ENCODE measurements at places on chromosomes 3 and 15.

- DNase-seq, result no peak
Measured at GRCh38 chr3:101117980-101118379, 124.8 kb upstream of the ABI3BP start.

- no peak for DNase-seq
Measured at GRCh38 chr3:117439812-117440211, 730.2 kb downstream of the TUSC7 start.

DNA sequence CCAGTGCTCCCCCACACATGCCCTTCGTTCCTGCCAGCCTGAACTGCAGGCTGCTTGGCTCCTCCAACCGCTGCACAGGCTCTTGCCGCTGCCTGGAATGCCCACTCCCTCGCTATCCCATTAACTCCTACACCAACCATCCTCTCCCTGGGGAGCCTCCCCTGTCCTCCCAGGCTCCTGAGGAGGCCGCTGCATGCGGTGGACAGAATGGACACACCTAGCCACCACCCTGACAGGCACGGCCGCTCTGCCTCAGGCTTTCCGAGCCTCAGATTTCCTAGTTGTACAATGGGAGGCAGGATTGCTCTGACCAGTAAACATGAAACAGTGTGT is 2.3 kb downstream of the PLXNB1 start:
- no peak for DNase-seq

- DNase-seq, result no peak
Measured at GRCh38 chr15:85597155-85597815, 197.4 kb downstream of the KLHL25 start.

- peak; percentile 56 for DNase-seq
Measured at GRCh38 chr3:193605876-193606275, 12.9 kb downstream of the OPA1 start.

GRCh38 chr3:24222165-24222805 is 272.4 kb downstream of the THRB start:
- DNase-seq, result no peak

DNA sequence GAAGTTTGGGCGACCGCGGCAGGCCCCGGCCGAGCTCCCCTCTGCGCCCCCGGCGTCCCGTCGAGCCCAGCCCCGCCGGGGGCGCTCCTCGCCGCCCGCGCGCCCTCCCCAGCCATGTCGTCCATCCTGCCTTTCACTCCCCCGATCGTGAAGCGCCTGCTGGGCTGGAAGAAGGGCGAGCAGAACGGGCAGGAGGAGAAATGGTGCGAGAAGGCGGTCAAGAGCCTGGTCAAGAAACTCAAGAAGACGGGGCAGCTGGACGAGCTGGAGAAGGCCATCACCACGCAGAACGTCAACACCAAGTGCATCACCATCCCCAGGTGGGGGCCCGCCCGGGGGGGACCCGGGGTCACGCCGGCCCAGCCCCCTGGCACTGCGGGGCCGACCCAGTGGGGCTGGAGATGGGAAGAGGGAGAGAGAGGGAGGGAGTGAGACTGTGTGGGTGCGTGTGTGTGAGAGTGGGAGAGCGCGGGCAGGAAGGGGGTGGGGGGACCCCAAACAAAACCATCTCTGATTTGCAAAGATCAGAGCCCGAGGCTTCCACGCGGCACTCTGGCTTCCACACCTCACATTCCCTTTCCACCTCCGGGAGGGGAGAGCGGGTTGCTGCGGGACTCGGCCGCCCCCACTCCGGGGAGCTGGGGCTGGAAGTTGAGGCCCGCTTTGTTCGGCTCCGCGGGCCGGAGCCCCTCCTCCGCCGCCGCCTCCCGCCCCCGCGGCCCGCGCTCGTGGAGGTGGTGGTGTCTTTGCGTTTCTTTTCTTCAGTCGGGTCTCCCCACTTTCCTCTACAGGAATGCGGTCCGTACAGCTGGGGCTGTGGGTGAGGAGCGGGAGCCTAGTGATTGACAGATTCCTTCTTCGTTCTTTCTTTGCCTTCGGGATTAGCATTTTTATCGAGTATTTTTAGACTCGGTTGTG is 898 bp downstream of the SMAD3 start:
- peak; percentile 47 for DNase-seq

DNA sequence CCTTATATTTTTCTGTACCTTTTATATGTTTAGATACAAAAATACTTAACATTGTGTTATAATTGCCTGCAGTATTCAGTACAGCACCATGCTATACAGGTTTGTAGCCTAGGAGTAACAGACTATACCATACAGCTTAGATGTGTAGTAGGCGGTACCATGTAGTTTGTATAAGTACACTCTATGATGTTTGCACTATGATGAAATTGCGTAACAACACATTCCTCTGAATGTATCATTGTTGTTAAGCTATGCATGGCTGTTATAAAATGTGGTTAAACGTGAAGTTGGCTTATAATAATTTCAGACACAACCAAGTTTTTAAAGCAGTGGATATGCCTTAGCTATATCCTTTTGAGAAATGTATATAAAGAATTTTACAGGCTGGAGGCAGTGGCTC is 328.3 kb downstream of the PLCL2 start:
- no peak for DNase-seq

- no peak for DNase-seq
Measured at GRCh38 chr15:44188795-44189194, 6.3 kb downstream of the FRMD5 start.

DNA sequence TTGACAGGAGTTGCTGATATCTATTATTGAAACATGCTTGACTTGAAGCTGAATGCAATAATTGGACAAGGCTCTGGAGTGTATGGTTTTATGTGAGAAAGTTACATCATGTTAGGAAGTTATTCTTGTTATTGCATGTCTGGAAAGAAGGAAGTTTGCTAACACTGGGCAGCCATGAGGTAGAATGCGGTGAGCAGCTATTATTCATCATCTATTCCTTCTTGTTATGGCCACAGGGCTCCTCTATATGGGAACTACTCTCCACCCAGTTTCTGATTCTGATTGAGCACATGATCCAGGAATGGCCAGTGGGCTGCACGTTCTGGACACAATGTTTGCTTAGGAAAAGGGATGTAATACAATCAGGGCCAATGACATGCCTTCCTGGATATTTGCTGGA is 37.8 kb upstream of the SCN5A start:
- no peak for DNase-seq

GRCh38 chr3:156826896-156827882 is 1.0 kb downstream of the LEKR1 start:
- no peak for DNase-seq

- no peak for DNase-seq
Measured at GRCh38 chr3:18847583-18848197, 300.6 kb upstream of the KCNH8 start.

- DNase-seq, result no peak
Measured at GRCh38 chr3:124964387-124964786, 29.8 kb upstream of the MUC13 start.

DNA sequence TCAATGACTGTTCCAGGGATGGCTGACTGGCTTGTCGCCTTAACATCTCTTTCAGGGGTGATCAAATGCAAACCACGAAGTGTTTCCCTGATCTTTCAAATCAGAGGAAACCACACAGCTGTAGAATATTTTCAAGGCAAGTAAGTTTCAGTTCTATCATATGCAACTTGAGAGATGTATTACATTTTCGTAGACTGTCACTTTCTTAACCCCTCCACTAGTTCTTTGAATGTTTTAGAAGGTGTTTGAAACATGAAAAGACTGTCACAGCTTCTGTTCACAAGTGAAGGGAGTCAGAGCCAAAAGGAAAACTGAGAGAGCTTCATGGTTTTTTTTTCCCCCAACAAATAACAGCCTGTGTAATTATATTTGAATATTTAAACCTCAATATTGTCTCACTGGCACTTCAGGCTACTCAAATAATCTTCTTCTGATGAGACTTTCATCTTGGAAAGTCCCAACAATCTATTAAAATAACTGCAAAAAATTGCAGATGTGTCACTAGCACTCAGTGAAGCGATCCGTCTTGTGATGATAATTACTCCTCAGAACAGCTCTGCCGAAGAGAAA is 25.9 kb upstream of the CAPN7 start:
- no peak for DNase-seq

- DNase-seq, result no peak
Measured at GRCh38 chr15:96037584-96037983, 292.9 kb upstream of the NR2F2 start.

- no peak for DNase-seq
Measured at GRCh38 chr3:190863119-190863465, 598 bp upstream of the GMNC start.

- no peak for DNase-seq
Measured at GRCh38 chr15:58594898-58595297, 154.6 kb downstream of the ADAM10 start.

GRCh38 chr15:70266412-70267121 is 168.8 kb upstream of the TLE3 start:
- no peak for DNase-seq

DNA sequence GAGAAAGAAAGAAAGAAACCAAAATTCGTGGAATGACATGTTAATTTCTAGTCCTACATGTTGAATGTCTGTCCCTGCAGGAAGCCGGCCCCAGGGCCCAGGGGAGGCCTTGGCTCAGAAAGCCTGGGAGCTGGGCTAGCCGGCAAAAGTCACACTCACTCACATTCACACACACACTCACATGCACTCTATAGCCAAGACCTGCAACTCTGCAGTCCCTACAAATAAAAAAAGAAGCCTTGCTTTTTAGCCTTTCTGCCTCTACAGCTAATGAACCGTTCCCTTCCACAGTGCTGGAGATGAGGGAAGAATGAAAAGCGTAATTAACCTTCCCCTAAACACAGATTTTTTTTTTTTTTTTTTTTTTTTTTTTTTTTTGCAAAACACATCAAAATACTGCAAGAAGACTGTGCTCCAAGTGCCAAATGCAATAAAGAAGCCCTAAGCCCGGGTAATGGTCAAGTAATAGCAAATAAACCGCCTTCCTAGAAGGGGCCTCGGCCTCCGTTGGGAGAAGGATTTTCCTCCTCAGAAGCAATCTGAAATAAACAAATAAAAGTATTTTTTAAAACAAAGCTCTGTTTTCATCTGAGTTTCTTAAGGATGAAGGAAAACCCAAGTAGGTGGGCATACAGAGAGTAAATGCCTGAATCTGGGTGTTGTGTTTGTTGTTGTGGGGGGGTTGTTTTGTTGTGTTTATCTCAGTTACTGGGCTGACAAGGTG is 4.3 kb downstream of the MECOM start:
- DNase-seq, result no peak

- DNase-seq, result no peak
Measured at GRCh38 chr3:101017017-101017416, 23.8 kb upstream of the ABI3BP start.

- DNase-seq, result no peak
Measured at GRCh38 chr3:197025736-197026480, 3.7 kb downstream of the MELTF start.

GRCh38 chr3:71551311-71551919 is 32.1 kb downstream of the FOXP1 start:
- DNase-seq, result no peak

GRCh38 chr3:150240891-150241290 is 167.2 kb upstream of the TSC22D2 start:
- DNase-seq, result no peak

- no peak for DNase-seq
Measured at GRCh38 chr3:21117370-21117769, 633.6 kb downstream of the ZNF385D start.

GRCh38 chr3:54122324-54123002 is at the start of gene CACNA2D3:
Gene CACNA2D3, plus strand, starts transcription at chr3:54122552.
- DNase-seq, result no peak

- DNase-seq, result no peak
Measured at GRCh38 chr15:74414603-74415338, 19.0 kb downstream of the SEMA7A start.

DNA sequence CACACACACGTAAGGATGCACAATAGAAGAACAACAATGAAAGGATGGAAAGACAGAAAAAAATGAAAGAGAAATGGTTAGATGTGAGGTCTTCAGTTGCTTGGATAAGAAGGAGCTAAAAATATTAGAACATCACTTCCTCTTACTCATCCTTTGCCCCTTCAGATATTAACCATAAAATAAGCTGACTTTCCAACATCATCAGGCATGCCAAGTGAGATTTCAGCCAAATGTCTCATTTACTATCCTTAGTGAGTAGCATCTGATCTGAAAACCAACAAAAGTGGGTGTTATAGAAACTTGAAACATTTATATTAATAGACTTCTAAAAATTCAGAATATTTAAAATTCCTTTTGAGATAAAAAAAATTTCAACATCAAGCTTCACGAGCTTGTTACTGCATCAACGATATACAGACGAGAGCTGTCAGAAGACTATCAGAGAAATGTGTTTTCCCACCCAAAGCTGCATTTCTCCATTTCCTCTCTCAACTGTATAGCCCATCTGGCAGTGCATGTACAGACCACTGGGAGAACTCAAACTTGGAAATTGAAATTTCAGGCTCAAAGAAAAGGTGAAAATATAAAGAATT is 25.4 kb upstream of the LSAMP start:
- DNase-seq, result no peak

- no peak for DNase-seq
Measured at GRCh38 chr15:63826528-63826927, 7.2 kb downstream of the HERC1 start.

DNA sequence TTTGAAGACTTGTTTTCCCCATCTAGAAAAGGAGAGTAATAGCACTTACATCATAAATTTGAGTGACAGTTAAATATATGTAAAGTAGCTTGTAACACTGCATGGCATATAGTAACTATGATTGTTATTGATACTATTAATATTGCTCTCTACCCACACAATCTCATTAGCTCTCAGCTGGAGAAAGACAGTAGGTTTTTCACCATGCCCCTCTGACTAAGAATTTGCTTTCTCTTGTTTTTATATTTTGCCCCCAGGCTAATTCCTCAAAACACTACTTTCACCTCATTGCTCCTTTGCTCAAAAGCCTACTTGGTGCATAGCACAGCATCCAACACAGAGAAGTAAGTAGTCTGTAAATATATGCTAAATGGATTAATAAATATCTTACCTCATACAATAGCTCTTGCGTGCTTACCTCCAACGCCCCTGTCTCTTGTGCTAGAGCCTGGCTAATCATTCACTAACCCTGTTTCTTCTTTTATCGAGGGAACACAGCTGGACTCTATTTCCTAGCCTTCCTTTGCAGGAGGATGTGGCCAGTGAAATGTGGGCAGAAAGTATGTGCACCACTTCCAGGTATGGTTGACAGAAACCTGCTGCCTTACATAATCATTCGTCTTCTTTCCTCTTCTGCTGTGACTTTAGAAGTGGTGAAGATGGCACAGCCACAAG is 190.0 kb downstream of the PLCH1 start:
- no peak for DNase-seq

DNA sequence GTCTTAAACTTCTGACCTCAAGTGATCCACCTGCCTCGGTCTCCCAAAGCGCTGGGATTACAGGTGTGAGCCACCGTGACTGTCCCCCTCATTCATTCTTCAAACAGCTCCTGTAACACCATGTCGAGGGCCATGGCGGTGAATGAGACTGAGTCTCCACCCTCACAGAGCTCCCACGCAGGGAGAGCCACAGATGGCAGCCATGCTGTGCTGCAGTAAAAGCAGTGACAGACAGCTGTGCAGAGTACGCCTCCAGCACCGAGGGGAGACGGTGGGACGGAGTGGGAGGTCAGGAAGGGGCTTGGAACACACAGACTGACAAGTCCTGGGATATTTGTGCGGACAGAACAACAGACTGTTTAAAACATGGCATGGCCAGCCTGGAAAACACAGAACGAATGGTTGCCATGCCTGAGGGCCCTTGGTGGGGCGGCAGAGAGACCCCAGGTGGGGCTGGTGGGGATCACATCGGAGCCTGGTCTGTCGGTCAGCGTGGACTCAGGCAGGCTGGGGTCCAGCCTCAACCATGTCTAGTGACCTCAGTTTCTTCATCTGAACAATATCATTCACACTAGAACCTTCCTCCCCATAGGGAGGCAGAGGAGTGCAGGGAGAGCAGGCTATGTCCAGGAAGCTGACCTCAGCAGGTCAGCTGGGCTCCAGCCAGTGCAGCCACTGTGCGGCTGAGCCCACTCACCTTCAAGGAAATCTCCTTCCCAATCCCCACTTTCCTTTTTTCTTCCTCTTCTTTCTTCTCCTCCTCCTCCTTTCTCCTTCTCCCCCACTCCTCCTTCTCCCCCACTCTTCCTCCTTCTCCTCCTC is 20.6 kb upstream of the LCTL start:
- no peak for DNase-seq
